ENCODE measurements at places on chromosomes 1 and 21.

- DNase-seq: no peak
These were observed 24.3 kb downstream of the STYXL2 start for GRCh38 chr1:167118188-167118587.

- no peak for DNase-seq
These were observed 146.2 kb downstream of the C1orf21 start for GRCh38 chr1:184533049-184533448.

DNA sequence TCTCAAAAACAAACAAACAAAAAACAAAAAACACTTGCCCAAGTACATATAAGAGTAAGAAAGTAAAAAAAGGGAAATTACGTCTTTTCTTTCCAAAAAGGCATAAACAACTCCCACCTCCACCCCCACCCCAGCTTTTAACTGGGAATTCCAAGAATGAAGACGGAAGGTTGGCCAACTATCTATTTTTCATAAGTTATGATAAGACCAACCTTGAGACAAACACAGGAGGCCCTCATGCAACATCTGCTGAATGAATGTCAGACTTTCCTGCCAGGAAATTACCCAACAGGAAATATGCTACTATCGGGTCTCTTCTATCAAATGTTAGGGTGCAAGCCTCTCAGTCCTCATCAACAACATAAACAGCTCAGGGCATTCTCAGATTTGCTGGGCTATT, 1.9 kb downstream of the BSDC1 start:
- no peak for DNase-seq

GRCh38 chr1:46639547-46639946, 22.9 kb upstream of the MOB3C start:
- DNase-seq: no peak
